Urinary bladder (tissue), 4 donors: ENCODE measurements at places on chromosomes 12 and 14. TPM values are rescaled to one million over a fixed set of nuclear protein-coding genes. Genes with fewer than 3 reads are reported as not detected.
A peak's percentile ranks its signal among the peaks of the same experiment; 100 is the strongest.

DNA sequence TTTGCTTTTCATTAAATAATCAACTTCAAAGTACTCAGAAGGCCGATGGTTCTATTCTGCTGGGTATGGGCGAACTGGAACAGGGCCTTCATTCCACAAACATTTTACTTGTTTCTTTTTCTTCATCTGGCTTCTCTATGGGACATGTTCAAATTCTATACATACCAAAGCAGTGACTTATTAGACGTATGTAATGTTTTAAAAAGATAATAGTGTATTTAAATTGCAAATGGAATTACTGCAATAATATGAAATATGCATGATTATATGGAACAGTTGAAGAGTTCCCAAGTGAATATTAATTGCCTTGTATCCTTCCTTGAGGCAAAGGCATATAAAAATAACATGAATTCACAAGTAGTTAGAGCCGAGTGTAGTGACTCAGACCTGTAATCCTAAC lies 75.5 kb downstream of the FAR2 start:
- no peak for DNase-seq

GRCh38 chr14:101334656-101335055 lies 226.6 kb upstream of the DIO3 start:
- DNase-seq = no peak

- no peak for DNase-seq
Measured at GRCh38 chr14:37932008-37932407, 275.7 kb upstream of the SSTR1 start.

GRCh38 chr14:43621282-43621681 lies 885.8 kb downstream of the FSCB start:
- no peak for DNase-seq

DNA sequence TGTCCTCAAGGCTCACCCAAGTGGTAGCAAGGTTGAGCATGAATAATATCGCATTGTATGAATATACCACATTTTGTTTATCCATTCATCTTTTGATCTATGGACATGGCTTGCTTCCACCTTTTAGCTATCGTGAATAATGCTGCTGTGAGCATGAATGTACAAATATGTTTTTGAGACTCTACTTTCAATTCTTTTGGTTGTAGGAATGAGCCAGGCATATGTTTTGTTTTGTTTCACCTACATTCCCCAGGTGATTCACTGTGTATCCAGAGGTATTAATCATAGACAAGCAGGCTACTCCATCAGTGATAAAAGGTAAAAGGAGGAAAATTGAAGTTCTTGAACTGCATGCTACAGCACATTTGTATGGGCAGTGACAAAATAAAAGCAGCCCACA lies 35.8 kb downstream of the CDKL1 start:
- no peak for DNase-seq

DNA sequence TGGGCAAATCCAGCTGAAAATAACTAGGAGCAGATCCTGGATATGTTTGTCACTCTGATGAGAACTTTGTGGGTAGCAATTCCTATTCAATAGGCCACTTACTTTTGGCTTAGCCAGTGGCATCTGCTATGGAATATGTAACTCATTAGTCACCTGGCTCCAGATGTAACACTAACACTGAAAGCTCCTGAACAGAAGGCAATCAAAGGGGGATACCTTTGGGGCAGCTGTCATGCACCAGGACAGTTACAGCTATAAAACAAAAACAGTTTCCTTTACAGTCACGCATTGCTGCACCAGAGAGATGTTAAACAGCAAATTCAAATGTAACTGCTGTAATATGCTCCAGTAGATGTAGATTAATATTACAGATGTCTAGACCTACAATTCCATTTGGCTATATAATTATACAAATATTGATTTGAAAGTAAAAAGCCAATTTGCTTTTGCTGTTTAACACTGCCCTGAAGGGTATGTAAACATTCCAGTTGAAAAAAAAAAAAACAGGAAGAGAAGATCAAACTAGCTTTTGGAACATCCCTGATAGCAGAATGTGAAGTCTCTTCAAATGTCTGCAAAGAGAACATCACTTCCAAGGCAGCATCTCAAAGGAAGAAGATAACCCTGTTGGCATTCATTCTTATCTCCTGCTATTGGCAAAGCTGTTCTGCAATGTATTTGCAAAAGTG lies 18.4 kb downstream of the RACGAP1 start:
- no peak for DNase-seq

- no peak for DNase-seq
Measured at GRCh38 chr12:80810874-80811273, 94.2 kb downstream of the MYF5 start.

DNA sequence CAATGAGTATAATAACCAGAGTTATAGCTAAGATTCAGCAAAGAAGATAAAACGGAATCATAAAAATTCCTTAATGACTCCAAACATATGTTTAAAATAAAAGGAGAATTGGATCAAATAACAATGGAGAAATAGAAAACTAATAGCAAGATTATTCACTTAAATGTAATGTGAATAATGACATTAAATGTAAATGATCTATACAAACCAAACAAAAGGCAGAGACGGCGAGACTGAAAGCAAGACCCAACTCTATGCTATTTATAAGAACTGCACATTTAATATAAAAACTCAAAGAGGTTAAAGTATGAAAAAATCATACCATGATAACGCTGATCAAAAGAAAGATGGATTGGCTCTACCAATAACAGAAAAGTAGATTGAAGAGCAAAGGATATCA lies 3.9 kb upstream of the TSHR start:
- no peak for DNase-seq

- DNase-seq = no peak
Measured at GRCh38 chr12:55663391-55663790, 26.7 kb downstream of the OR10P1 start.

DNA sequence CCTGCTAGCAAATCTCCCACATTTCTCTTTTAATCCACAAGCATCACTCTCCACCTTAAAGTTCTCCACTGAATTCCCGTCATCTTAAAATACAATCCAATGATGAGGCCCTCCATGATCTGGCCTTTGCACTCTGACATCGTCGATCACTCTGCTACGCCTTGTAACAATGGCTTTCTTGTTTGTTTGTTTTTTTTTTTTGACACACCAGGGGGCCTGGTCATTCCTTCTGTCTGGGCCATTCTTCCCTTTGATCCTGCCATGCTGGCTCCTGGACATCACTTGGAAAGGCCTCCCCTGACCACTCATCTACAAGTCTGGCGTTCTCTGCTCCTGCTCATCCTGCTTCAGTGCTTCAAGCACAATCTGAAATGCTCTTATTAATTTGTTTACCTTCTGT lies 233.5 kb downstream of the PPM1H start:
- DNase-seq = no peak

GRCh38 chr14:50808053-50808452 lies 22.9 kb downstream of the NIN start:
- DNase-seq = no peak

DNA sequence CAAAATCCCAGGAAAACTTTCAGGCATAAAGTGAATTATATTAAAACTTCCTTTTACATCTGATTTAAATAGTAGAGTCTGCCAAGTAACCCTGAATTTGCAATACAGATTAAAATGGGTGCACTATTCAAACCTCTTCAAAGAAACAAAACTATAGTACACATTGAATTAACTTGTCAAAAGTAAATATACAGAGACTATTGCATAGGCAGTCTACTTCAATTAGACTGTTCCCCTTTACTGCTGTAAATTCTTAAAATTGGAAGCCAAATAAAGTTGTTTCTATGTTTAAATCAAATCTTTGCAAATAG lies 7.1 kb downstream of the KRAS start:
- no peak for DNase-seq

DNA sequence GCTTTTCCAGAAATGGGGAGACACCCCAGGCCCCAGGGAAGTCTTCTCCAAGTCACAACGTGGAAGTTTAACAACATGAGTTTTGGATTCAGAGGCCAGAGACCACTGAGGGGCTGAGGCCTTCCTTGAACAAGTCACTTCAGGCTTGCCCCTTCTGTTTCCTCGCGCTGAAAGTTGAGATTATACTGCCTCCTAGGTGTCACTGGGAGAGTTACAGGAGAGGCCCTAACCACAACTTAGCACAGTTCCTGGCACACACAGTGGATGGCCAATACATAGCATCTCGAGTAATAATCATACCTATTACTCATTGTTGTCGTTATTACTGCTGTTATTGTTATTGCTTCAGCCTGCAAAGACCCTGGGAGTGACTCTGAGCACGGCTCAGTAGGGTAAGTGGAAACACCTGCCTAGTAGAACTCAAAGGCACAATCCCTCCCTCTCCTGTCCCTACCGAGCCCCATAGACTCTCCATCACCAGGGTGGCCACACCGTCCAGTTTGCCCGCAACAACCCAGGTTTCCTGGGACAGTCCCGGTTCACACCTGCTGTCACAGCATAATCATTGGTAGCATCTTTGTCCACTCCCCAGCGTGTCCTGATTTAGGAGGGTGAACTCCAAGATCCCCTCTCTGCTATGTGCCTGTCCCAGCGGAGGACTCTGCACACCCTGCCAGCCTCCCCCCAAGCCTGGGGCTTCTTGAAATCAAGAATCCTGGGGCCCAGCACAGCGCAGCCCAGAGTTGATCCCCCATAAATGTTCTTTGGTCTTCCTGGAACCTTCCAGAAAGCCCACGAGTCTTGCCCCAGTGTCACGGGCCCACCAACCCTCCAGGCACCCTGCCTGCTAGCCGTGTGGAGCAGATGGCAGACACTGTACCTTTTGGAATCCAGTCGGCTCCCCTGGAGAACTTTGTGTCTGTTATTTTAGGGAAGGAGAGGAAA lies 85.0 kb downstream of the SYNE3 start:
- DNase-seq = no peak

GRCh38 chr14:38490273-38490672 lies 234.4 kb upstream of the CLEC14A start:
- DNase-seq = no peak

GRCh38 chr12:81942594-81942993 lies 183.4 kb upstream of the PPFIA2 start:
- no peak for DNase-seq

DNA sequence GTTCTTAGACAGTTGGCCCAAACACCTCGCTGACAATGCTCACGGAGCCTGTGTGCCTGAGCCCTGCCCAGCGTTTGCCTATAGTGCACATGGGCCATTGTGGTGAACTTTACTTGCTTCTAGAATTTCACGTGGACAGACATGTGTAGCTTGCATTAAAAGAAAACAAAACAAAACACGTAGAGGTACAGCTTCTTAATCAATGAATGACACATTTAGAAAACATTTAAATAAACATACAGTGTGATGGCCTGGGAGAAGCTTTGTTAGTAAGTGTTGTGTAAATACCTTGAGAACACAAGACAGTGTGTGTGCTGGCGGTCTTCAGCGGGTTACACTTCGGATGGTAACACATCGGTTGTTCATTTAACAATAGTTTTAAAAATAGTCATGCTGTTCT lies 38.1 kb downstream of the SMOC1 start:
- no peak for DNase-seq

DNA sequence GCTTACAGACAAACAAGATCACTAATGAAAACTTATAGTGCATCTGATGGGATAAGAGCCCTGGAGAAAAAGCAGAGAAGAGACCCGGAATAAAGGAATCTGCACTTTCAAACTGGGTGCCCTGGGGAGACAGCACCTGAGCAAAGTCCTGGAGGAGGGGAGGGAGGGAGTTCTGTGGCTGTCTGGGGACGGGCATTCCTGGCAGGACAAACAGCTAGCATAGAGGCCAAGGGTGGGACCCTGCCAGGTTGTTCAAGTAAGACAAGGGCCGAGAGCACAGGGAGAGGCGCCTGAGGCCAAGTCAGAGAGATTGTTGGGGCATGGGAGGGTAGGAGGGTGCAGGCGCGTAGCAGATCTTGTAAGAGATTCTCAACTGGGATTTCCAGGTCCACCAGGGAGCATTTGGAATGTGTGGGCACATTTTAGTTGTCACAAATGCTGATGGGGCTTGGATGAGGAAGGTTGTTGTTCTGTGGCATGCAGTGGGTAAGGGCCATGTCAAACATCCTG lies 14.2 kb downstream of the IQSEC3 start:
- no peak for DNase-seq

- no peak for DNase-seq
Measured at GRCh38 chr14:97056086-97056485, 258.9 kb downstream of the VRK1 start.

- peak; percentile 23 for DNase-seq
Measured at GRCh38 chr12:77324763-77325468, 259.5 kb upstream of the E2F7 start.

DNA sequence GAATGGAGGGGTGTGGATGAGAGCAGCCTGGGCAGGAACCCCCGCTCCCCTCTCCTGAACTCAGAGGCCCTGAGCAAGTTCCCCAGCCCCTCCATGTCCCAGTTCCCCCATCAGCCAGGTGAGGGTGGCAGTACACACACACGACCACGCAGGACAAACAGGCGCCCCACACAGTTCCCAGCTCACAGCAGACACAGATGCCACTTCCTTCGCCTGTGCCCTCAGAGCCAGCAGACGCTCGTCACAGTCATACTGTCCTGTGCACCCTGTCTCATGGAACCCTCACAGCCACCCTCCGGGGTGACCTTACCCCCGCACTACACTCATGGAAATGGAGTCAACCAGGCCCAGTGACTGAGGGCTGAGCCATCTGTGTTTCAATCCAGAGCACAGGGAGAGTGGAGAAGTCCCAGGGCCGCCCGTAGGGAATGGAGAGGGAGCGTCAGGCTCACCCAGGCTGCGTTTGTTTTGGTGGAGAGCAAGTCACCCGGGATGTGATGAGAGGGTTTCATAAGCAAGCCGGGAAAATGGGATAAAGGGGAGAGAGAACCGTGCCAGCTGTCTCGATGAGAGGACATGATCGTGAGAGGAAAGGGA lies 47.5 kb upstream of the DYNC1H1 start:
- DNase-seq = no peak

- DNase-seq = no peak
Measured at GRCh38 chr14:105838591-105839424, 312.4 kb downstream of the TMEM121 start.

DNA sequence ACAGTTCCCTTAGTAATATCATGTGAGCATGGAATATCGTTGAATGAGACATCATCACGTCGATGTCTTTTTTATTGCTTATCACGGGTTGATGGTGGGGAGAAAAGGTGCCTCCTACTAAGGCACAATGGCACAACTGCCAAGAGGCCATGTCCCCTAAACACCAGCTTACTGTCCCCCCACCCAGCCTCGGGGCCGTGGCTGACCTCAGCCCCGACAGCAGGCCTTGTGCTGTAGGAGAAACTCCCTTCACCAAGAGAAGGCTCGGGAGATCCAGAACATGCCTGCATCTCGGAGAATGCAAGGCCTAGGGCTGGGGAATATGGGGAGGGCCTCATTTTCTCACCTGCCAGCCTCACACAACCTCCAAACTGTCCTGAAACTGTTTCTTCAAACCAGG lies 22.8 kb downstream of the ZFP36L1 start:
- DNase-seq = no peak

GPR135 gene
- 3.1 TPM for polyA plus RNA-seq

RPS6KL1 gene
- 3.7 TPM for polyA plus RNA-seq

CYP46A1 gene
- 0.91 TPM for polyA plus RNA-seq

CLEC4E gene
- 3.6 TPM for polyA plus RNA-seq

C14orf132 gene
- 18.7 TPM for polyA plus RNA-seq

NUAK1 gene
- 7.0 TPM for polyA plus RNA-seq

SLCO1B1 gene
- 0.05 TPM for polyA plus RNA-seq

HOTAIR gene
- polyA plus RNA-seq = 6.3 TPM
